NCI-H345 (cell line): ENCODE measurements at places on chromosomes 3 and 15.

- DNase-seq: no peak
These were observed 11.9 kb upstream of the LDHAL6B start for GRCh38 chr15:59194639-59195325.

DNA sequence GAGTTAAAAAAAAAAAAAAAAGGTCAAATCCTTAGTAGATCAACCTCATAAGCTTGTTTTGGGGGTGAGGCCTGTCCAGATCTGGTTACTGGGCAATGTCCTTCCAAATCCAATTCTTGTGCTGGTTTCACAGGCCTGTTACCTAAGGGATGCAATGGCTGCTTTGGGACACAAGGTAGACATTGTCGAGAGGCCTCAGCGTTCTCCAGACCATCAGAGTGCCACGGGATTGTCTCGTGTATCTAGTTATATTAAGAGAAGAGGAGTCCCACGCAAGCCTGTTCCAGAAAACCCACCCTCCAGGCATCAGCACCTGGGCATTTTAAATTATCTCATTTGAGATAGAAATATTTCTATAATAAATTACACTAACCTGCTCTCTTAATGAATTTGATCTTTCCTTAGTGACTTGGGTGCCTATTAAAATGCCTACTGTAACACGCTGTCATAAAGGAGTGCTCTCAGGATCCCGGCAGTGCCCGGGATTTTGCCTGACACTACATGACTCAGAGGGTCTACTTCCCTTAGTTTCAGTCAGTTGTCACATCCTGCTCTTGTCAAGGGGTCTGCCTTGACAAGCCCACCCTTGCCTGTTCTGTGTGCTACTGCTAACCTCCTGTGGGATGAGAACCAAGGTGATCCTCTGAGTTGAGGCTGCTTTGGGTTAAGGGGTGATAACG lies 116.0 kb downstream of the LIPC start:
- DNase-seq: no peak

- no peak for DNase-seq
These were observed 112.0 kb upstream of the MCTP2 start for GRCh38 chr15:94119298-94119811.

DNA sequence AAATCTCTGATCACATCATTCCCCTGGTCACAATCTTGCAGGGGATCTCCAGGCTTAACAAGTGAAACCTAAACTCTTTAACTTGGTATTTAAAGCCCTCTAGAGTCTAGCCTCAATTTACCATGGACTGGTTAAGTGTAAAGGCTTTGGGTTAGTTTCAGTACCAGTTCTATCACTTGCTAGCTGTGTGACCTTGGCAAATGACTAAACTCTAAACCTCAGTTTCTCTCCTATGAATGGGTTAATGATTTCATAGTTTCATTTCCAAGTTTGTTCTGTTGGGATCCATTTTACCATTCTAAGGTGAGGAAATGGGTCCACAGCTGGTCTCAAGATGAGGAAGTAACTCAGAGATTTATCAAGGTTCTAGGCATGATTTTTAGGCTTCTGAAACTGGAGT lies 38.8 kb upstream of the TIMP4 start:
- no peak for DNase-seq

DNA sequence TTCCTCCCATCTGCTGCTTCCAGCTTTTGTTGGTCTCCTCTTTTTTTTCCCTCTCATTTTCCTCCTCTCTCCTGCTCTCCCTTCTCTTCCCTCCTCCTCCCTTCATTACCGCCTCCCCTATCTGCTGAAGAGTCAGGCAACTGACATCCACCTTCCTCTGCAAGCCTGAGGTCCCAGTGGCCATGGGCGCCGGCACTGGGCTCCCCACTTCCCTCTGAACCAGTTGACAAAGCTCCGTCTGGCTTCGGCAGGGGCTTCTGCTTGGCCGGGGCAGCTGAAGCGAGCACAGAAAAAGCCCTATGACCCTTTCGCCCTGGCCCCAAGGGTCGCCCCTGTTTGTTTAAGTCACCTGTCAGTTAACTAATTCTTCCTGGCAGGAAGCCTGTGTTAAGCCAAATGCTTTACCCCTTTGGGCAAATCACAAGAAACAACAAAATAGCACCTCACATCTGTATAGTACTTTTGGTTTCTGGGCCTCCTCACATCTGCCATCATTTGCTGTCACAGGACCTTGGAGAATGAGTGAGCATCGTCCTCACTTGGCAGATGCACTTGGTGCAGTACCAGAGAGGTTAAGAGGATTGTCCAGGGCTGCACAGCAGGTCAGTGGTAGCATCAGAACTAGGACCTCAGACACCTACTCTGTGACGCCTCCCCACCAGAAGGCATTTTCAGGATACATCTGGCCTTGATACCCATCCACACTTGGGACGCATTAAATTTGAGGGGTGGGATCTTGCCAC lies 27.7 kb downstream of the ITGA11 start:
- DNase-seq: no peak

- peak; percentile 68 for DNase-seq
These were observed 309.6 kb downstream of the TUSC7 start for GRCh38 chr3:117019082-117019713.

GRCh38 chr3:16349986-16350596 lies 85.1 kb downstream of the OXNAD1 start:
- DNase-seq: no peak

DNA sequence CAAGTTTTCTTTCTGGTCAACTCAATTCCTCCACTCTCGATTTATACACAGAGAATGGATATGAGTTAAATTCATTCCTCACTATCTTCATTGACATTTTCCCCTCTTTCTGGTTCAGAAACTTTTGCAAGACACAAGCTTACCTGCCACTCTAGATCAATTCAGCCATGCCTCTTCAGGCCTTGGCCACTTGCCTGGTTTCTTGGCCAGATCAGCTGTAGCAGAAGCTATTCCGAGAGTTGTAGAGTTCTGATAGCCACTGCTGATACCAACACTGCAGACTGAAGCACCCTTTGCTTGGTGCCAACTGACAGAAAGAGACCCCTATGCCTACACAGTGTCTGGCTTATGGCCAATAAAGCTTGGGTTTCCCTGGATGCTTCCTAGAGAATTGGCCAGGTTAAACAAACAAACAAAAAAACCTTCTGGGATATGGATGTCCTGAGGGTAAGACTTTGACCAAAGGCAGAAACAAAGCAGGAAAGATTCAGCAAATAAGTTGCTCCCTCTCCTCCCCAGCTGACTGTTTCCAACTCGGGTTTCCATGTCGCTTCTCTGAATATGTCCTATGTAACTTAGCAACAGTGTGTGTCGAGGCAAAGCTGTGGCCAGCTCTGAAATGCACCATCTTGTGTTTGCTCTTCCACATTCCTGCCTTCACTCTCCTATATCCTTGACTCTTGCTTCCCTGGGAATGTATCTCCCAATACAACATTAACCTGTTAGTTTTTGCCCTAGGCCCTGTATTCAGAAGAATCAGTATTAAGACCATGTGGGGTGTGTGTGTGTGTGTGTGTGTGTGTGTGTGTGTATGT lies 521.6 kb downstream of the EPHA3 start:
- no peak for DNase-seq

GRCh38 chr3:10682692-10683091 lies 133.3 kb upstream of the SLC6A11 start:
- no peak for DNase-seq

DNA sequence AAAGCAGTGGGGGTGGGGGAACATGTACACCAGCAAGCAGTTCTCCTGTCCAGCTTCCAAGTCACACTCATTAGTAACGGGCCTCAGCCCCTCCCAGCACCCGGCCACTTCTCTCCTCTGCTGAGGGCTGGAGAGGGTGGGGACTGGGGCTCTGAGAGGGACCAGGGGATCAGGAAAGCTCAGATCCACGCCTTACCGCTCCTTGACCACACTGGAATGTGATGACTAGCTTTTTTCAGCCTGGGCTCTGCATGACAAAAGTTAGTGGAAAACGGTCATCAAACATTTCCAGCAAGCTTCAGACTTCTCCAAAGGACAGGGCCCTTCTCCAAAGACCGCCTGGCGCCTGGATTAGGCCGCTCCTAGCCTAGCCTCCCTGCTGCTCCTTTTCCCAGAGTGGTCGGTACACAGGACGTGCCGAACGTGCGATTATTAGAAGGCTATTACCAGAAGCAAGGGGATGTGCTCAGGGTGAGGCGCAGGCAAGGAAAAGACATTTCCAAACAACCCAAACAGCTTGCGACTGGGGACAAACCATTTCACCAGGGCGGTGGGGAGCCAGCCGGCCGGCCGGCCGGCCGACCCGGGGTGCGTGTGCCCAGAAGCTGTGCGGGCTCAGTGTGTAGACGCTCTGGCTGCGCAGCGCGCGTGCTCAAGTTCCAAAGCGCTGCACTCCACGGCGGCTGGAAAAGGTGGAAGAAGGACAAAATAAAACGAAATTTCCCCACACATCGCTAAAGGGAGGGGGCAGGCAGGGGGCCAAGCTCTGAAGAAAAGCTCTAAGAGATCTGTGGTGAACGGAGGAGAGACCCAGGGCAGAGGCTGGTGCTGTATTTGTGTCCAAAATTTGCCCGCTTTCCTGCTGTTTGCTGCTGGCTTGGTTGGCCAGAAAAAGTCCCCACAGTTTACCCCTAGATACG lies 51.0 kb upstream of the SSR3 start:
- no peak for DNase-seq

DNA sequence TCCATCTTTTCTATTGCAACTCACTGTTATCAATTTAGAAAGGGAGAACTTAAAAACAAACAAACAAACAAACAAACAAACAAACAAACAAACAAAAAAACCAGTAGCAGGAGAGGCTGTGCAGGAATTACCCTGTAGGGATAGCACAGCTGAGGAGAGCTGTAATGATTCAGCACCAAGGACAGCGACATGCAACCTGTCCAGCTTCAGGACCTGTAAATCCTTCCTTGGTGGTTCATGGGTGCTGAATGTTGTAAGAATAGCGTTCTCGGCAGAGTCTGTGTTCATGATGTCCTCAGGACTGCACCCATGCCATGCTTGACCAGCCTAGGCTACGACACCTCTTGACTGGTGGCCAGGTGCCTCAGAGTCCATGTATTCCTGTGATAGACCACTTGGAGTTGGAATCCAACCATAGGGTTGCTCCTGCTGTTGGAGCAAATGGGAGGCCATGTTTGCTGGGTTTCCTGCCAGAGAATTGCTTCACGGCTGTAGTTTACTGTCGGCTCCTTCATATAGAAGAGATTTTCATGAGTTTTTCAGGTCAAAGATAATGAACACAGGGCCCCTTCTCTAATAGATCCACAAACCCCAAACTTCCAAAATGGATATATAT lies 65.9 kb downstream of the CACNA2D3 start:
- no peak for DNase-seq

DNA sequence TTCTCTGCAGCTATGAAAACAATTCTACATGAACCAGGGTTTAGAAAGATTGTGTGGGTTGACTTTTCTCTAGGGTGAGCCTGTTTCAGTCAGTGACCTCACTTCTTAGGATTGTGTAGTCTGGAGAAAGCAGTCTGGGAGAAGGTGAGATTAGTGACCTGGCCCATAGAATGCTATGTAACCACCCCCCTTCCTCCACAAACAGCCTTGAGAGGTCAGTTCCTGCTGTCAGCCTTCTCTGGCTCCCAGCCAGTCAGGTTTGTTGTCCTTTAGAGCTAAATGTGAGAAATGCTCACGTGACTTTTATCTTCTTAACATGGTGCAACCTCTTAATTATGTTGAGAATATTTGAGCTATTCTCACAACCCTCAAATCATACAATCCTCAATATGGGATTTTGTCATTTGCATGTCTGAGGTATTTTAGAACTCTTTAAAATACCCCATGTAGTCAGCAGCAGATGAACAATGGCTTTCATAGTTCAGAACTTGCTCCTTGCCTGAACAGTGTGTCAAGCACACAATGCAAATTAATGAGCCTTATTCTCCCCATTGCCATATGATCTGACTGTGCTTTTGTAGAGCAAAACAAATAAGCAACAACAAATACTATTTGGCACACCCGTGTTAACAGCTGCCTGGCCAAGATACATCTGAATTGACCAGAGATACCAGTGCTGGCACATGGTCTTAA lies 311.6 kb downstream of the CNTN6 start:
- DNase-seq: peak; percentile 66

DNA sequence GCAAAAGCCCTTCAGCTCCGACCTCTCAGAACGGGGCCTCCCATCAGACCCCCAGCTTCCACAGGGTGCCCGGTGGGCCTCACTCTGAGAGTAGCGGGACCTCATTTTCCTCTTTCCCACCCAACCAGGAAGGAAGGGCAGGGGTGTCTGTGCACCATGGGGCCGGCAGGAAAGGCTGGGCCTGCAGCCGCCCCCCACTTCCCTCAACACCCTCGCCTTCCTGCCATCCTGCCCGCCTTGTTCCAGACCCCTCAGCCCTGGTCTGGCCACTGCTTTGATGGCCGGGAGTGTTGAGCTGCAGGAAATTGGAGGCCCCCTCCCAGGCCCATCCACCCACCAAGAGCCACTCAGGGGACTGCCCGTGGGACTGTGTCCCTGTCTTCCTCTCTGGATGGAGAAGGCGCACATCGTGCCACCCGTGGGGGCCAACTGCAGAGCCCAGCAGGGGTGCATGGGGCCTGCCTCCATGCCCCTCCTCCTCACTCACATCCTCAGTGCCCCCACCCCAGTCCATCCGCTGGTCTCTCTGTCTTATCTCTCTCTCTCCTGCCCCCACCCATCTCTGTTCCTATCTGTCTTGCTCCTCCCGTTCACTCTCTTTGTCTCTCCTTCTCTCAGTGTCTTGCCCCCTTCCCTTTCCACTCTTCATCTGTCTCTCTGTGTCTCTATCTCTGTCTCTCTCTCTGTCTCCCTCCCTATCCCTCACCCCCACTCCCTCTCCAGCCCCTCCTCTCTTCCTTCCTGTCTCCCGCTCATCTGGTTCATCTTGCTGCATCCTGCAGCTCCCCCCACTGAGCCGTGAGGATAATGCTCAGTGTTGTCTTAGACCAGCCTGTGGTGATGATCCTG lies 1.8 kb upstream of the PLXND1 start:
- peak; percentile 35 for DNase-seq

- no peak for DNase-seq
These were observed 12.1 kb upstream of the DNAJC13 start for GRCh38 chr3:132405188-132405587.

GRCh38 chr3:188446766-188447165 lies 292.8 kb downstream of the LPP start:
- no peak for DNase-seq

DNA sequence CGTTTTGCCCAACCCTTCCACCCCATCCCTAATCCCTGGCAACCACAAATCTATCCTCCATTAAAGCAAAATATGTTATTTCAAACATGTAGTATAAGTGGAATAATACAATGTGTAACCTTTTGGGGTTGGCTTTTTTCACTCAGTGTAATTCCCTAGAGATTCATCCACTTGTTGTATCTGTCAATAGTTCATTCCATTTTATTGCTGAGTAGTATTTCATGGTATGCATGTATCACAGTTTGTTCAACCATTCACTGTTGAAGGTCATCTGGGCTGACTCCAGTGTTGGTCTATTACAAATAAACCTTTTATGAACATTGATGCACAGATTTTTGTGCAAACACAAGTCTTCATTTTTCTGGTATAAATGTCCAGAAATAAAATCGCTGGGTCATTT lies 38.8 kb downstream of the BSN start:
- no peak for DNase-seq
